ENCODE measurements at places on chromosomes 5 and 9. TPM values are rescaled to one million over a fixed set of nuclear protein-coding genes. Genes with fewer than 3 reads are reported as not detected.

GDNF gene
- total RNA-seq: 0.23 TPM

CRHBP gene
- not detected for total RNA-seq

STK32A gene
- 0.63 TPM for total RNA-seq

LVRN gene
- total RNA-seq: 0.58 TPM

HTR1A gene
- total RNA-seq: not detected

SLCO6A1 gene
- total RNA-seq: not detected

TPPP gene
- total RNA-seq: 0.46 TPM

ARL14EPL gene
- not detected for total RNA-seq

IL4 gene
- total RNA-seq: not detected

KCNN2 gene
- total RNA-seq: 0.22 TPM

DAB2 gene
- 13.2 TPM for total RNA-seq

SNX30 gene
- 6.1 TPM for total RNA-seq

SEPTIN8 gene
- total RNA-seq: 38.1 TPM

PNPLA7 gene
- under 0.01 TPM for total RNA-seq

SPARC gene
- total RNA-seq: 165 TPM

CCDC69 gene
- total RNA-seq: 3.0 TPM

SPATA31A5 gene
- total RNA-seq: not detected

PCDHGA4 gene
- 0.92 TPM for total RNA-seq

SHOC1 gene
- total RNA-seq: 0.07 TPM

DNA sequence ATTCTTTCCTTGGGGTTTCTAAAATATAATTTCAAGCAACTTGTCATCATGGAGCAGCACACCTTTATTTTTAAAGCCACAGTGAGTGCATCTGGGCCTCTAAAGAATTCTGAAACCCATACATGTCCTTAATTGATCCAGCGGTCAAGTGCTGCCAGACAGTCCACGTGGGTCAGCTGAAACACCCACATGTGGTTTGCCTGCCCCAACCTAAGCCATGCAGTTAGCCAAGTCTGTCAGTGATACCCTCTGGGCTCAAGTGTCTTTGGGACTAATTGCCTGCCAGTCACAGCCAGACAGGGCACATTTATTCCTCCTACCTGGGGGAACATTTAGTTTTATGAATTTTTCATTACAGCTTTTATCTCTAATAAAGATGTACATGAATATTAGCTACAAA lies 291.4 kb upstream of the SLC30A5 start:
- DNase-seq: no peak

- peak; percentile 72 for DNase-seq
Observed at GRCh38 chr5:31993165-31993961, 180.8 kb downstream of the GOLPH3 start.

- DNase-seq: no peak
Observed at GRCh38 chr5:142325725-142326479, 1.1 kb upstream of the SPRY4 start.

DNA sequence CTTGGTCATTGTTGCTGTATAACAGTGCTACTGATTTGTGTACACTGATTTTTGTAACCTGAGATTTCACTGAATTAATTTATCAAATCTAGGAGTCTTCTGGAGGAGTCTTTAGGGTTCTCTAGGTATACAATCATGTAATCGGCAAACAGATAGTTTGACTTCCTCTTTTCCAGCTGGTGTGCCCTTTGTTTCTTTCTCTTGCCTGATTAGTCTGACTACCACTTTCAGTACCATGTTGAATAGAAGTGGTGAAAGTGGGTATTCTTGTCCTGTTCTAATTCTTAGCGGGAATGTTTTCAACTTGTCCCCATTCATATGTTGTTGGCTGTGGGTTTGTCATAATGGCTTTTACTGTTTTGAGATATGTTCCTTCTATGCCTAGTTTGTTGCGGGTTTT lies 24.7 kb upstream of the RANBP6 start:
- no peak for DNase-seq

GRCh38 chr5:145661737-145662485 lies 173.2 kb downstream of the PRELID2 start:
- DNase-seq: no peak

- no peak for DNase-seq
Observed at GRCh38 chr5:10017786-10018185, 231.9 kb downstream of the ATPSCKMT start.

DNA sequence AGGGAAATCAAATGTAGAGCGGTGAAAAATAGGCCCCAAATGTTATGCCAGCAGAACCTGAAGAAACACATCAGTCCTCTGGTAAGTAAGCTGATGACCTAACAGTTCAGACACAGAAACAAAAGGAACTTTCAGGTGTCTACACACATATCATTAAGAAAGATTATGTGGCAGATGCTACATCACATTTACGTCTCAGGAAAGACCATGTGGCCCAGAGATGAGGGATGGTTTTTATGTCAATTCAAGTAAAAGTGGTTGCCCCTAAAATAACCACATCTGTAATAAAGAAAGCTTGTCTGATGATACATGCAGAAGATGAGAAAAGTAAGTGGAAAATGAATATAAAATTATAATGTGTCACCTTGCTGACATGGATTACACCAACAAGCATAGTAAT lies 31.4 kb downstream of the GNAQ start:
- no peak for DNase-seq

DNA sequence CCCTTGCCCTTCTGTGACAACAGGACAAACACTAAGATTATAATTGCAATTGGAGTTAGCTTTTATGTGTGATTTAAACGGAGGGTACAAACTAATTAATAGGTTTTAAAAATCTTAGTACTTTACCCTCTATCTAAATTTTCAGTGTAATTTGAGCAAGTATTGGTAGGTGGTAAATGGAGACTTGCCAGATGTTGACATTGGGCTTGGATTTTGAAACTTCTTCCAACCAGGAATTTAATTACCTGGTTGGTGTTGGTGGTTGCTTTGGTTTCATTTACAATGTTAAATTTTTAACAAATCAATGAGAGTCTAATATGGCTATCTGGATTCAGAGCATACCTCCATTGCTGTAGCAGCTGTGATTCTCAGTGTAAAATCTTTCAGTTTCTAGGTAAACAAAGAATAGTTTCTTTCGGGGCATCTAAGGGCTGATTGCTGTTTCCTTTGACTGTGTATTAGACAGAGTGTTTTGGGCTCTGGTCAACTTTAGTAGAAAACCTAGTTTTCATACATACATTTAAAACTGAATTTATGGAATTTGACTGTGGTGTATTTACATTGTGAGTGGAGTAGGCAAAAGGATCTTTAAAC lies 1.9 kb downstream of the DAPK1 start:
- no peak for DNase-seq

DNA sequence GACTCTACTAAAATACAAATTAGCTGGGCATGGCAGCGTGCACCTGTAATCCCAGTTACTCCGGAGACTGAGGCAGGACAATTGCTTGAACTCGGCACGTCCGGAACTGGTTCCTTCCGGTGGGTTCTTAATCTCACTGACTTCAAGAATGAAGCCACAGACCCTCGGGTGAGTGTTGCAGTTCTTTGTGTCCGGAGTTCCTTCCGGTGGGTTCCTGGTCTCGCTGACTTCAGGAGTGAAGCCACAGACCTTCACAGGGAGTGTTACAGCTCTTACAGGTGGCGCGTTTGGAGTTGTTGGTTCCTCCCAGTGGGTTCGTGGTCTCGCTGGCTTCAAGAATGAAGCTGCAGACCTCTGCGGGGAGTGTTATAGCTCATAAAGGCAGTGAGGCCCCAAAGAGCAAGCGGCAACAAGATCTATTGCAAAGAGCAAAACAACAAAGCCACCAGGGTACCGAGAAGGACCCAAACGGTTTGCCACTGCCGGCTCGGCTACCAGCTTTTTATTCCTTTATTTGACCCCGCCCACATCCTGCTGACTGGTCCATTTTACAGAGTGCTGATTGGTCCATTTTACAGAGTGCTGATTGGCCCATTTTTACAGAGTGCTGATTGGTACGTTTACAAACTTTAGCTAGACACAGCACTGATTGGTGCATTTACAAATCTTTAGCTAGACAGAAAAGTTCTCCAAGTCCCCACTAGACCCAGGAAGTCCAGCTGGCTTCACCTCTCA lies 28.6 kb upstream of the SLC6A19 start:
- no peak for DNase-seq

DNA sequence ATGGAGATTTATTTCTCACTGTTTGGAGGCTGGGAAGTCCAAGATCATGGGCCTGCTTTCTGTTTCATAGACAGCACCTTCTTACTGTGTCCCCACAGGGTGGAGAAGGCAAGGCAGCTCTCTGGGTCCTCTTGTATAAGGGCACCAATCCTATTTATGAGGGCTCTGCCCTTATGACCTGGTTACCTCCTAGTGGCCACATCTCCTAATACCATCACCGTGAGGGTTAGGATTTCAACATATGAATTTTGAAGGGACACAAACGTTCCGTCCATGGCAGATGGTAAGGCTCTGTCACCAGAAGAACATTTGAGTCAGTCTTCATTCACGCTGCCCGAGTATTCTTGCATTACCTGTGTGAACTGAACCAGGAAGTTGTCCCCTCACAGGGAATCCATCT lies 48.4 kb downstream of the ANKRD33B start:
- no peak for DNase-seq

- no peak for DNase-seq
Observed at GRCh38 chr5:173327948-173328843, at the start of gene STC2. Gene STC2 (minus strand): TSS chr5:173328414. CDS start chr5:173328193, 221 bp downstream.

GRCh38 chr9:136538599-136539426 lies 7.0 kb downstream of the NOTCH1 start:
- no peak for DNase-seq

- no peak for DNase-seq
Observed at GRCh38 chr9:6562201-6562600, 83.3 kb downstream of the GLDC start.

- no peak for DNase-seq
Observed at GRCh38 chr9:114482593-114482992, 22.7 kb downstream of the WHRN start.

GRCh38 chr5:22926574-22926973 lies 73.4 kb upstream of the CDH12 start:
- no peak for DNase-seq

- DNase-seq: no peak
Observed at GRCh38 chr5:167232675-167233311, 1058.7 kb upstream of the WWC1 start.

- DNase-seq: no peak
Observed at GRCh38 chr5:172454358-172455086, at the start of gene SH3PXD2B. Gene SH3PXD2B (minus strand): TSS chr5:172454525. CDS start chr5:172454352, 173 bp downstream.

- DNase-seq: no peak
Observed at GRCh38 chr5:137167187-137167586, 331.9 kb downstream of the SPOCK1 start.

- DNase-seq: peak; percentile 71
Observed at GRCh38 chr5:33690374-33691135, 201.2 kb downstream of the ADAMTS12 start.

DNA sequence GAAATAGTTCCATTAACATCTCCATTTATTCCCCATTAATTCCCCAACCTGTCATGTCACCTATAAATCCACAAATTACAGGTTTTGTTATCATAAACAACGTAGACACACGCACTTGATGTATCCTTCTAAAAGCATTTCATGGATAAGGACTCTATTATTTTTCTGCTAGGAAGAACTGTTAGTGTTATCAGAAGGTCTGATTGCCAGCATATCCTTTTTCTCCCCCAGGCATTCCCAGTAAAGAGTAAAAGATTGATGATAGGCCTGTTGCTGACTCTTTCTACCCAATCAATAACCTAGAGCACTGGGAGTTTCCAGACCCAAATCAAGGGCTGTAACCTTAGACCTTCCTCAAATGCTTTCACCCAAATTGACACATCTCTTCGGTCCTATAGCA lies 60.8 kb downstream of the RFK start:
- no peak for DNase-seq

- DNase-seq: no peak
Observed at GRCh38 chr5:67206461-67206860, 9.9 kb upstream of the CD180 start.

DNA sequence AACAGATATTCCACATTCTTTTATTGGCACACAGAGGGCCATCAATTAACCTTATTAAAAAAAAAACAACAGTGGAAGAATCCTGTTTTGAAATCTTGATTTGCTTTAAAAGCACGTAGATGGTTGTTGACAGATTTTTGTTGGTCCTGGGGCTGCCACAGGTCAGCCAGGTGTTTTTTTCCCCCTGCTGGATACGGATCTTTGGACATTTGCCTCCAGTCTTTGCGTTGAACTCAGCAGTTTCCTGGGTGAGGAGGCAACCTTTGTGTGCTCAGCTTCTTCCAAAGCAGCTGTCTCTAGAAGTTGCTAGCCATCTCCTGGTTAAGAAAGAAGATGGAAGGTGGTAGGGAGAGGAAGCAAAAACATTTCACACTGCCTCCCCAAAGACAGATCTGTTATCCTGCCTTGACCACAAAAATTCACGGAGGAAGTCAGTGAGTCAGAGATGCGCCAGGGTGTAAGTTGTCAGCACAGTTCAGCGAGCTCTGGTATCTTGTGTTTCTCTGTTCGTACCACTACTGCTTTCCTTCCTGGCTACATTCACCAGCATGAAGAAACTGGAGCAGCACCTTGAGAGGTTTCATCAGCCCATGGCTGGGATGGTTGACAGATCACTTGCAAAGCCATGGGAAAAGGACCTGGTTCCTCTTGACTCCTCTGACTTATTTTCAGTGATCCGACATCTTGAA lies 207.3 kb downstream of the ARHGAP26 start:
- DNase-seq: peak; percentile 78

- no peak for DNase-seq
Observed at GRCh38 chr9:98688710-98689495, 19.8 kb downstream of the GABBR2 start.

GRCh38 chr5:170634256-170634990 lies 130.6 kb downstream of the KCNIP1 start:
- no peak for DNase-seq

DNA sequence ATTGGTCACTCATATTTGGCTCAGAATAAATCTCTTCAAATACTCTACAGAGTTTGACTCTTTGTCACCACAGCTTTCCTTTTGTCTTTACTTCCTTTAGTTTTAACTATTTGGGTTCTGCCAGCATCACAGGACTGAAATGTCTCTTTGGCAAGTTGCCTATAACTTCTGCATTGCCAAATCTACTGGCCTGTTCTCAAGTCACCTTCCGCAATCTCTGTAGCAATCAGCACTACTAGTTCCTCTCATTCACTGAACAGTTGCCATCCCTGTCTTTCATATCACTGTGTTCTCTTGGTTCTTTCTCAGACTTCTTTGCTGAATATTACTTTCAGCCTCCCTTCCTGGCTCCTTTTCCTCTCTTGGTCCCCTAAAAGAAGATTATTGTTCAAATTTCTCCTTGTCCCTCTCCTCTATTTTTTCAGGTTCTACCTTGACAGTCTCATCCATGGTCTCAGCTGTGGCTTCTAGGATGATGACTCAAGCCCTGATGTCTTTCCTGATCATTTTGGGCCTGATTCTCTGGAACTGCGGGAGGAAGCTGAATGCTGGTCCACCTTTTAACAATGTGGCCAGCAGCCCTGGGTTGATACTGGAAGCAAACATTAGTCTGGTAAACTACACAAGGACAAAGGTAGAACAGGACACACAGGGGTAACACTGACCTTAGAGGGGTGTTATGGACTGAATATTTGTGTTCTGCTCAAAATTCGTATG lies 44.0 kb upstream of the LIFR start:
- no peak for DNase-seq

- DNase-seq: no peak
Observed at GRCh38 chr5:171623551-171624097, 162.0 kb upstream of the SMIM23 start.

All from epithelial cell of proximal tubule (primary cell).